ENCODE measurements at places on chromosomes 2 and 18. TPM values are rescaled to one million over a fixed set of nuclear protein-coding genes. Genes with fewer than 3 reads are reported as not detected.

CCDC102B gene
- total RNA-seq = 10.0 TPM

- H3K4me1 ChIP-seq = peaks cover 15% of the 10 kb centered on the region
- H3K27ac ChIP-seq = no peak overlapping the region
- no peak for DNase-seq
These were observed 122.3 kb upstream of the FHL2 start for GRCh38 chr2:105521176-105521575.

GRCh38 chr2:128978212-128978611 is 659.5 kb upstream of the HS6ST1 start:
- DNase-seq = no peak
- H3K4me3 ChIP-seq = no peak overlapping the region
- H3K27me3 ChIP-seq = no peaks in the 10 kb centered on the region
- H3K36me3 ChIP-seq = no peaks in the 10 kb centered on the region

DNA sequence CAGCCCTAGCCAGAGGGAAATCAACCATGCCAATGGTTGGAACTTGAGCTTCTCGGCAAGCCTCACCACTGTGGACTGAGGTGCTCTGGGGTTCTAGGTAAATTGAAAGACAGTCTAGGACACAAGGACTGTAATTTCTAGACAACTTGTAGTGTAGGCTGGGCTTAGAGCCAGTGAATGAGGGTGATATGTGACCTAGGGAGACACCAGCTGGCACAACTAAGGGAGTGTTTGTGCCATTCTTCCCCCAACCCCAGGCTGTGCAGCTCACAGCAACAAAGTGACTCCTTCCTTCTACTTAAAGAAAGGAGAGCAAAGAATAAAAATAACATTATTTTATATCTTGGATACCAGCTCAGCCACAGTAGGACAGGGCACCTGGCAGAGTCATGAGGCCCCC is 1690.7 kb upstream of the TMEFF2 start:
- H3K27me3 ChIP-seq = no peaks in the 10 kb centered on the region
- no peaks in the 10 kb centered on the region for H3K4me1 ChIP-seq
- DNase-seq = no peak

MARCO gene
- total RNA-seq = 15.7 TPM

WDR7 gene
- 28.5 TPM for total RNA-seq

- no peaks in the 10 kb centered on the region for H3K4me1 ChIP-seq
- H3K27me3 ChIP-seq = no peaks in the 10 kb centered on the region
- no peak for DNase-seq
- H3K36me3 ChIP-seq = no peaks in the 10 kb centered on the region
These were observed 1.6 kb downstream of the ABCA12 start for GRCh38 chr2:215136669-215137328.

Data from sigmoid colon (tissue), 7 donors.